Transverse colon (tissue), 4 donors: ENCODE measurements at places on chromosomes 11 and 22.

DNA sequence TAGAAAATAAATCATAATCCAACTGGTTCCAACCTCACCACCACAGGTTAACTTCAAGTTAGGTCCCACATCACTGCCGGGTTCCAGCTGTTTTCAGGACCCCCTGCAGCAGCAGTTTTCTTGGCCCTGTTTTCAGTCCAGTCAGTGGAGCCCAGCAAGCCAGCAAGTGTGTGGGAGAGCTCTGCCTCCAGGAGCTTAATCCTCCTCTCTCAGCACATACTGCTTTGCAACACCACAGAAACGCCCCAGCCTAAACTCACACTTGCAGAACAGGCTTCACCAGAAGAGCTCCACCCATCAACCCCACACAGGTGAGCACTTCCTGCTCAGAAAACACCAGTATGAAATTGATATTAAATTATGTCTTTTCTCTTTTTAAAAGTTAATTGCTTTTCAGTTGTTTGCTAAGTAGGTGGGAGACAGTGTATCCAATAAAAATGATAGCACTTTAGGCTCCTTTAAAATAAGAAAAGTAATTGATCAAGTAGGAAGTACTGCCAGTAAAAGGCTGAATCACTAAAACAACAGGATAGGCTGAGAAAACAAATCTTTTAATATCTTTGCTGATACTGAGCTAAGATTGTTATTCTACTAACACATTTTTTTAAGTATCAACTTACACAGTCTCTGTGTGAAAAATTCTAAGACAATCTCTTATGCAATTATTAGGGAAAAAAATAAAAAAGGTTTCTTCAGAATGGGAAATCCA is 81.5 kb upstream of the TP53AIP1 start:
- DNase-seq = peak; percentile 87

GRCh38 chr11:64093233-64094039 is 57.7 kb downstream of the FLRT1 start:
- DNase-seq = no peak

DNA sequence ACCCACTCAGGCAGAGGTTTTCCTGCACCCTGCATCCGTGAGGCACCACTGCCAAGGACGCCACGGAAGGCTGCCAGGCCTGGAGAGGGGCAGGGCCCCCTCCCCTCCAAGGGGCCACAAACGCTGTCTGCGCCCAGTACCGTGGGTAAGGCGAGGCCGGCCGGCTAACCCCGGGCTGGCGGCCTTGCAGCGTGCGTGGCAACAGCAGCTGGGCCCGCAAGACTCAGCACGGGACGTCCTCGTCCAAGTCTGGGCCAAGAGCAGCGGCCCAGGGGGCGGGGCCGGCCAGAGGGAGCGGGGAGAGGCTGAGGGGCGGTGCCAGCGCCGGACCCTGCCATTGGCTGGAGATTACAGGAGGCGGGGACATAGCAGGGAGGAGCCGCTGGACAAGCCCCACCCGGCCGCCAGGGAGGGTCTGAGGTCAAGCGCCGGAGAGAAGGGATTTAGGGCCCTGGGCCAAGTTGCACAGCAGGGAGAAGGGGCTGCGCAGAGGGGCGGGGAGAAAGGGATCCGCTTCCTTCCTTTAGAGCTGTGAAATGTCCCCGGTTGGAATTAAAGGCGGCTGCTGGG is 16.0 kb downstream of the SLC43A1 start:
- peak; percentile 95 for DNase-seq

- no peak for DNase-seq
Observed at GRCh38 chr11:79616392-79616851, 175.6 kb upstream of the TENM4 start.

DNA sequence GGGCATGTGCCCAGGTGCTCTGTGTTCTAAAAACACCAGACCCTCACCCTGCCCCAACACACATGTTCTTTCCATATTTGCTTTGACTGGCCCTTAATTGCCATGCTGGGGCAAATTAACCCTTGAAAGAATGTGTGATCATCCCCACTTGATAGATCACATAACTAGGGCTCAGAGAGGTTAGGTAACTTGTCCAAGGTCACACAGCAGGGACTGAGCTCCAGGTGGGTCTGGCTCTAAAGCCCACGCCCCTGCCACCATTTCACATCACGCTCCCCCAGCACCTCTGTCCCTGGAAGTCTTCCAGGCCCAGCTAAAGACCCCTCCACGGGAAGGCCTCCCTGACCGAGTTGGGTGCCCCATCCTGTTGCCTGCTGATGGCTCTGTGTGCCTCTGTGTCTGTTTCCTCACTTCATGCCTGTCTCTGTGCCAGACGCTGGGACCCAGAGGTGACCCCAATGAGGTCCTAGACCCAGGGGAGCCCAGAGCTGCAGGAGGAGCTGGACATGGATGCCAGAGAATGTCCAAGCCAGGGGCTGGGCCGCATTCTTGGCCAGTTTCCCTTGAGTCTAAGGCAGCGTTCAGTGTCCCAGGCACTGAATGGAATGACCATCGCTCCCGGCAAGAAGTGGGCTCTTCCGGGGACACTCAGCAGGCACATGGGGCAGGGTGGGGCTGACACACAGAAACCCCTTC is 79.7 kb downstream of the MYO7A start:
- no peak for DNase-seq

DNA sequence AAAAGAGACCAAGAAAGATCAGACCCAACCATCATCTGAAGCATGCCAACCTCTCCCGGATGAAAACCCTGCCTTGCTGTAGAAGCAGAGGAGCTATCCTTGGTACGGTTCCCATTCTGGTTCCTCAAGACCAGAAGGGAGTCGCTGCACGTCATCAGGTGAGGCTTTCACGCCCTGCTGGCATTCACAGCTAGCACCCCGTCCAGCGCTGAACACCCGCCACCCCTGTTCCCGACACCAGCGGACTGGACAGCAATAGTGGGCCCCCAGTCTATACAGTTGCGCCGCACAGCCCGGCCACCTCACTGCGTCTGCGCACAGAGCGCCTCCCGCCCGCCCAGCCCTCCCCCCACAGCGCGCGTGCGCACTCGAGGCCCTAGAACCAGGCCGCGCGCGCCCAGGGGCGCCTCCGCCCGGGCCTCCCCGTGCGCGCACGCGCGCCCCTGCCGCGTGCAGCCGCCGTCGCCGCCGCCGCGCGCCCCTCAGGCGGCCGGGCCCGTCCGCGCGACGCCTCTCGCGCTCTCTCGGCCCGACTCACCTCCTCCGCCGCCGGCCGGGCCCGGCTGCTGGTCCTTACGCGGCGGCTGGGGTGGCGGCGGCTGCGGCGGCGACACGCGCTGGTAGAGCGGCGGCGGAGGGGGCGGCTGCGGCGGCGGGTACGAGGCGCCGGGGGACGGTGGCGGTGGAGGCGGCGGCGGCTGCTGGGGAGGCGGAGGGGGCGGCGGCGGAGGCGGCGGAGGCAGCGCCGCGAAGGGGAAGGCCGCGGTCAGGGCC is 706 bp downstream of the SF1 start:
- peak; percentile 84 for DNase-seq

DNA sequence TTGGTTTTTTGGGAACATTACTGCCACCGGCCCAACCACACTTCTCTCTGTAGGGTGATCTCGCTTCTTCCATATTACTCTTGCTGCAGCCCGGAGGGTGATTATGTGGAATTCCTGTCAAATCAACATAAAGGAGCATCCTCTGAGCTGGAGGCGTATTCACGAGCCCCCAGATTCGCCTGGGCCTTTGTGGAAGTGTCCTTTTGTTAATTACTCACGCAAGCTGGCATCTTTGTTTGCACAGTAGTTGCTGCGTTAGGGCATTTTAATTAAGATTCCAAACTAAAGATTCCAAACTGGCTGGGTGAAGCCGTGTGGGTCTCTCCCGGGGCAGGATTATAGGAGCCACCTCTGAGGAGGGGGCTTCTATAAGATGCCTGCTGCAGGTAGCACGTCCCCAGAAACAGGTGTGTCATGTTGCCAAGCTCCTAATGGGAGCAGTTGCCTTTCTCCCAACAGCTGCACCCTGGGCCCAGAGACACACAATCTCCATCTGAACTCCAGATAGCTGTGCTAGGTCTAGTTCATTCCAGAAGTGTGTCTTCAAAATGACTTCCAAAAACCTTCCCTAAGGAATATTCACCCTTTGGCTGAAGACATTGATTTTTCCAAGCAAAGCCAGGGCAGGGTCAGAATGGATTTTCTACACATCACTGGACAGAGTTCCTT is 40.9 kb downstream of the SHISAL1 start:
- no peak for DNase-seq

DNA sequence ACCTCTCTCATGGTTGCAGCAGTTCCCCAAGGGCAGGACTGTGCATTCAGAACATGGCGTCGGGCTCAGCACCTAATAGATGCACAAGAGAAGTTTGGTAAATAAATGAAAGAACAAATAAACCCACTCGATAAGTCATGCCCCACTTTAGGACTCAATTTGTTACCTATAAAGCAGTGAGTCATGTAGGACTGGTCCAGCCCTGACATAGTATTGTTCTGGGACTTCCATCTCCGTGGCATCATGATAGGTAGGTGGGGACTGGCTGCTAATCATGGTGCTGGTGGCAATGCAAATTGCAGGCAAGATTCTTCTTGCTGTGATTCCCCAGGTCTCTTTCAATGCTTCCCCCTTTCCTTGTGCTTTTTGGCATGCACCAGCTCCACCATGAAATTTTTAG is 118.2 kb upstream of the CSNK2A3 start:
- DNase-seq = no peak

DNA sequence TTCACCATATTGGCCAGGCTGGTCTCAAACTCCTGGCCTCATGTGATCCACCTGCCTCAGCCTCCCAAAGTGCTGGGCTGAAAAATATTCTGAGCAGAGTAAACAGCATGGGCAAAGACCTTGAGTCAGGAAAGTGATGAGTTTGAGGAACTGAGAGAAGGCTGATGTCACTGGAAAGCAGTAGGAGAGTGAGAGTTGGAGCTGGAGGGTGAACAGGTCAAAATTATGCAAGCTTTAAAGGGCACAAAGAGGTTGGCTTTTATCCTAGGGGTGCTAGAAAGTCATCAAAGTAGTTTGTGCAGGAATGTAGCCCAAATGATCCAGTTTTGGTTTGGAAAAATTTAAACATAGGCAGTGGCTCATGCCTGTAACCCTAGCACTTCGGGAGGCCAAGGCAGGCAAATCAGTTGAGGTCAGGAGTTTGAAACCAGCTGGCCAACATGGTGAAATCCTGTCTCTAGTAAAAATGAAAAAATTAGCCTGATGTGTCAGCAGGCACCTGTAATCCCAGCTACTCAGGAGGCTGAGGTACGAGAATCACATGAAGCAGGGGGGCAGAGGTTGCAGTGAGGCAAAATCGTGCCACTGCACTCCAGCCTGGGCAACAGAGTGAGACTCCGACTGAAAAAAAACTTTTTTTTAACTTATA is 44.7 kb upstream of the CXCR5 start:
- DNase-seq = no peak

DNA sequence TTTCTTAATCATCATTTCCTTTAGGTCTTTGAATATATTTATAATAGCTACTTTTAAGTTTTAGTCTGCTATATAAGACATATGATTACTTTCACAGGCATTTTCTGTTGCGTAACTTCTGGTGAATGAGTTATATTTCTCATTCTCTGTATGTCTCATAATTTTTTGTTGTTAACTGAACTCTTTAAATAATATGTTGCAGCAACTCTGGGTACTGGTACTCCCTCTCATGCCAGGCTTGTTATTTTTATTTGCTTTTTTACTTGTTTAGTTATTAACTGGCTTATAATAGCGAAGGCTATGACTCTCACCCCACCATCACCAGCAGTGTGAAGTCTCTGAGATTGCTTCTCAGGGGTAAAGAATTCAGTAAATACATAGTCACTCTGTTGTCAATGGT is 524.2 kb upstream of the CHORDC1 start:
- no peak for DNase-seq

DNA sequence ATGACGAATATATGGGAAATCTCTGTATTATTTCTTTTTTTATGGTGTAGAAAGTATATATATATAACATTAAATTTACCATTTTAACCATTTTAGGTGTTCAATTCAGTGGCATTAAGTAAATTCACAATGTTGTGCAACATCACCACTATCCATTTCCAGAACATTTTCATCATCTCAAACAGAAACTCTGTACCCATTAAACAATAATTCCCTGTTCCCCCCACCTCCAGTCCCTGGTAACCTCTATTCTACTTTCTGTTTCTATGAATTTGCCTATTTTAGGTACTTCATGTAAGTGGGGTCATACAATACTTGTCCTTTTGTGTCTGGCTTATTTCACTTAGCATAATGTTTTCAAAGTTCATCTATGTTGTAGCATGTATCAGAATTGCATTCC is 15.3 kb upstream of the PTS start:
- DNase-seq = no peak

DNA sequence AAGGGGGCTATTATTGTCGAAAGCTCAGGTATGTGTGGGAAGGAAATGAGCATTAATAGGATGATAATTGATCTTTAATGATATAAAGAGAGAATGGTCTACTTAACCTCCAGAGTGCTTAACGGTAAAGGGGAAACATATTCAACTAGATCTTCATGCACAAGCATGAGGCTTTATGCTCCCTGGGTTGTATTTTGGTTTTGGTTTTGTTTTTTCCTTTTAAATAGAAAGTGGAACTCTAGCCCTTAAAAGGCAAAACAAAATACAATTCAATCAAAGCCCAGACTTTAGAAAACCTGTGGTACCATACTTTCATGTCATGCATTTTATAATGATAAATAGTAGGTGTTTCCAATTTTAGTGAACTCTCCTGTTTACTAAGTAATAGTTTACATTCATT is 622.7 kb downstream of the METTL15 start:
- no peak for DNase-seq

- DNase-seq = no peak
Observed at GRCh38 chr11:102849311-102849710, 5.9 kb upstream of the MMP3 start.

- DNase-seq = no peak
Observed at GRCh38 chr11:57348636-57349313, 10.6 kb downstream of the P2RX3 start.
